ENCODE measurements at places on chromosomes 16 and 17. TPM values are rescaled to one million over a fixed set of nuclear protein-coding genes. Genes with fewer than 3 reads are reported as not detected.

DNA sequence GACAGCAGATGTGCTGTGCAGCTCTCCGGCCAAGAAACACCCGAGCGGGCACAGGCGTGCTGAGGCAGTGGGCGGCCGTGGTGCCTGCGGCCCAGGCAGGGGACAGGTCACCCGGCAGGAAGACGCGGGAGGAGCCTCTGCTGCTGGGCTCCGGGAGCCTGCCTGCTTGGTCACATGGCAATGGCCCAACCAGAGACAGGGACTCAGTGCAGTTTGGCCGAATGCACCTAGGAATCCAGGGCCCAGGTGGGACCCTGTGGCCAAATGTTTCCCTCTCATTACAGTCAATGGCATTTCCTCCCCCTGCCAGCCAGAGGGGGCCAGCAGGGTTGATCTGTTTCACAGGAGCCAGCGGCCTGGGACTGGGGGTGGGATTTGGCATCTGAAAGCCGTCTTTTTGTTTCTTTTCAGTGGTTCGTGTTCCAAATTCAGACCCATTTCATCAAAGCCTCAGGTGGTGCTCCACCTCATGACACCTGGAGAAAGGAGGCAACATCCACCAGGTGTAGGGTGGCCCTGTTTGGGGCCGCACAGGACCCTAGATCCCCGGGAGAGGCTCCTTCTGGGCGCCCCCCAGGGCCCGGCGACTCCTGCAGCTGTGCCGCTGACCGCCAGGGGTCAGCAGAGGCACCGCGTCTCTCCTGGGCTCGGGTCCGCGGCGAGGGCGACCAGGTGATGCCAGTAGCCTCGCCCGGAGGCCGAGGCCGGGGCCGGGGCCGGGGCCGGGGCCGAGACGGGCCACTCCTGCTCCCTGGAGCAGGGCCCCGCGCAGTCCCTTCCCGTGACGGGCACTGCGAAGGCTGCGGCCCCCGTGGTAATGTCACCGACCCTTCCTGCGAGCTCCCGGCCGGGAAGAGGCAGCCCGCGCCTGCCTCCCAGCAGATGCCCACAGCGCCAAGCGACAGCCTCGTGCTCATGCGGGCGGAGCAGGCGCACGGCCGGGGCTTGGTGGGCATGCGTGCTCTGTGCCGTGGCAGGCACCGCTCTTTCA lies 118.5 kb downstream of the C16orf78 start:
- peak; percentile 84 for DNase-seq
- H3K27me3 ChIP-seq: no peaks in the 10 kb centered on the region
- H3K4me1 ChIP-seq: peaks cover 13% of the 10 kb centered on the region
- peak overlapping the region; percentile 44 for H3K4me3 ChIP-seq
- H3K36me3 ChIP-seq: no peaks in the 10 kb centered on the region

SLC47A1 gene
- 0.64 TPM for polyA plus RNA-seq

CALB2 gene
- 3.7 TPM for polyA plus RNA-seq

CPNE7 gene
- polyA plus RNA-seq: 10.0 TPM

SYCE1L gene
- polyA plus RNA-seq: 5.8 TPM

GRCh38 chr17:35586569-35587073 lies 501 bp upstream of the AP2B1 start:
- no peak for DNase-seq
- H3K36me3 ChIP-seq: no peaks in the 10 kb centered on the region
- H3K27ac ChIP-seq: peak overlapping the region; percentile 91
- H3K4me3 ChIP-seq: peak overlapping the region; percentile 92
- peaks cover 13% of the 10 kb centered on the region for H3K4me1 ChIP-seq

DNA sequence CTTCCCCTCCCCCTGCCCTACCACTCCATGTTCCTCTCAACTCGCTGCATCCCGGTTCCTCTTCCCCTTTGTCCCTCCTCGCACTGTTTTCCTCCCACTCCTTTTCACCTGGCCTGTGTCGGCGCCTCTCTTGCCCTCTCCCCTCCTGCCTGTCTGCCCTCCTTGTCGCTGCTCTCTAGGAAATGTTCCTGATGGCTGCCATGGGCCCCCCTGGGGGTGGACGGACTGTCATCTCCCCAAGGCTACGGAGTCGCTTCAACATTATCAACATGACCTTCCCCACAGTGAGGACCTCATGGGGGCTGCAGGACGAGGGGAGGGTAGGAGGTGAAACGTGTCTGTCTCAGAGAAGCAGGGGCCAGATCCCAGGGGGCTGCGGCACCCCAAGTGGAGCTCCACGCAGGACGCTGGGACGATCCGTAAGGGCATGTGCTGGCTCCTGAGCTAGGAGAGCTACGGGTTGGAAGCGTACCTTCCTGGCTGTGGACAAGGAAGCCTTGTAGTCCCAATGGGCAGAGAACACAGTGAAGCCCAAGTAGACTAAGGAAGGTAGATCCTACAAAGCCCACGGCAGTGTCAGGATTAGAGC lies 39.8 kb upstream of the KDM6B start:
- no peak for DNase-seq
- no peaks in the 10 kb centered on the region for H3K36me3 ChIP-seq
- H3K27ac ChIP-seq: no peak overlapping the region
- H3K27me3 ChIP-seq: no peaks in the 10 kb centered on the region
- no peak overlapping the region for H3K4me3 ChIP-seq

GRCh38 chr17:7439462-7440112 lies at the start of gene FGF11:
Gene FGF11, plus strand, starts transcription at chr17:7439512. Its CDS starts 109 bp downstream, at chr17:7439621.
- peaks cover 32% of the 10 kb centered on the region for H3K4me1 ChIP-seq
- H3K4me3 ChIP-seq: peak within 1 kb of the TSS; percentile 98
- H3K27ac ChIP-seq: peak within 1 kb of the TSS; percentile 95

DNA sequence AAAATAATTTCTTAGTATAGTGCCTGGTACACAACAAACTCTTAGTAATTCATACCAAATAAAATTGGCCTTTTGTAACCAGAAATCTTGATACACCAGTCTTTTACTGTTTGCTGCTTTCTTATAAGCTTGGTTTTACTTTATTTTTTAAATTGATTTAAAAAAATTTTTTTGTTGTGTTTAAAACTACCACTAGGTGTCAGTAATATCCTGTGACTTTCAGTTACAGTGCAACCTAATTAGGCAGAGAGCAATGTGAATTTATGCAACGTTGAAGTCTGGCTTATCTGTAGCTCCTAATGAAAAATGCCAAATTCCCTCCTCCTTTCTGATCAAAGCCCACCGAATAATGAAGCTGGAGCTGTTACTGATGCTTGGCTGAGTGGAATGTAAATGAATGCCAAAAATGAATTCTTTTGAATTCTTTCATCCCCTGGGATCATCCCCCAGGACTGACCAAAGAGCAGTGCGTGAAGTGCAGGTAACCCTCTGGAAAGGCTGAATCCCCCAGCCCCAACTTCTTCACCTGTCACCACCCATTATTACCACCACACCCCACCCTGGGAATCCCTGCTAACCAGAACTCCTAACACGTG lies 3.8 kb downstream of the ERCC4 start:
- peak; percentile 66 for DNase-seq
- H3K27ac ChIP-seq: no peak overlapping the region
- H3K4me3 ChIP-seq: no peak overlapping the region
- H3K4me1 ChIP-seq: no peaks in the 10 kb centered on the region
- no peaks in the 10 kb centered on the region for H3K36me3 ChIP-seq
- no peaks in the 10 kb centered on the region for H3K27me3 ChIP-seq

DNA sequence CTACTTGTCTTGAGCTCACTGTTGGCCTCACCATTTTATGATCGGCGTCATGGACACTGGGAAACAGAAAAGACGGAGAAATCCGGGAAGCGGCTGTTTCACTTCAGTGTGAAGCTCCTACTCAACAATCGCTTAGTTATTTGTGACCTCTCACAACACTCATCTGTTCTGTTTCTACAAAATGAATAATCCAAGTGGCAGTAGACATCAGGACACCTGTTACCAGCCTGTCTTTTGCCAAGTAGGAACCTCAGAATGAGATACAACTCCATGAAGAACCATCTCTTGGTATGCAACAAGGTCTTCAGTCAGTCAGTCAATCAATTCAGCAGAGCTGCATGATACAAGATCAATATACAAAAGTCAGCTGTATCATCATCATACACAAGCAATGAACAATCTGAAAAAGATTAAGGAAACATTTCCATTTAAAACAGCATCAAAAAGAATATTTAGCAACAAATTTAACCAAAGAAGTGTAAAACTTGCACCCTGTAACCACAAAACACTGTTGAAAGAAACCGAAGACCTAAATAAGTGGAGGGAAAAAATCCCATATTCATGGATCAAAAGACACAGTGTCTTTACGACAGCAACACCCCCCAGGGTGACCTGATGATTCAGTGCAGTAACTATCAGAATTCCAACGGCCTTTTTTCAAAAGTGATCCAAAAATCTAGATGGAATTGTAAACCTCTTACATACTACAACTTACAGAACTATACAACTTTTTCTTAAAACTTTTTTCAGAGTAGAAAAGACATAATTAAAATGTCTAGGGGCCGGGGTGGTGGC lies 63.4 kb downstream of the ANKRD11 start:
- H3K4me1 ChIP-seq: peaks cover 60% of the 10 kb centered on the region
- no peak overlapping the region for H3K4me3 ChIP-seq
- H3K27me3 ChIP-seq: no peaks in the 10 kb centered on the region
- H3K36me3 ChIP-seq: no peaks in the 10 kb centered on the region
- DNase-seq: no peak
- H3K27ac ChIP-seq: no peak overlapping the region

Measured in GM23338 (cell line).